ENCODE measurements at places on chromosomes 12 and 14.

DNA sequence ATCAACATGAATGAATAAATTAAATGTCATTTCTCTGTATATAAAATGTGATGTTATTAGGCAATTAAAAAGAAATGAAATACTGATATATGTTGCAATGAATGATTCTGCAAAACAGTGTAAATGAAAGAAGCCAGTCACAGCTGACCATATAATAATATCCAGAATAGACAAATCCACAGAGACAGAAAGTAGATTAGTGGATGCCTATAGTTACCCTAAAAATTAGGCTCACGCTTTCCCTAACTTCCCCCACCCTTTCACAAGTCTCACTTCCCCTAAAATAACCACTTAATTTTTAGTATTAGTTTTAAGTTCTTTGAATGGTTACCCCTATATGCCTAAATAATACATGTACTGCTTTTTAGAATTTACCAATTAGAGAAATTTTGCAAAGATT, 348.9 kb upstream of the FAR2 start:
- no peak for DNase-seq

- no peak for DNase-seq
Observed at GRCh38 chr12:117444781-117445180, 83.4 kb upstream of the NOS1 start.

DNA sequence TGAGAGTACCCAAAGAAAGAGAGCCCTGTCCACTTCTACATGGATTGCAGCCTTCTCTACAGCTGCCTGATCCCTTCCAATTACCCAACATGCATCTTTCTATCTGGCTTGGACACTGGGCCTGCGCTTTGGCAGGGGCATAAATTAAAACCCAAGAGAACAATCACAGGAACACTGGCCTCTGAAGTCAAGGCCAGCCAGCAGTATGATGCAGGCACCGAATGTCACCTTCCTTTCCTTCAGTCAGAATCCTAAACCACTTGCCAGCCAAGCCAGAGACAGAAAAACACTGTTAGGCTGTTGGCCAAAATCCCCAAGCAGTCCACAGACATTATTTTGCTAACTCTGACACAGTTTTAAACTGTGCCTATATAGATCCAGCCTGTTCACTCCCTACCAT, 113.7 kb downstream of the DUSP6 start:
- DNase-seq: no peak

- no peak for DNase-seq
Observed at GRCh38 chr14:76958980-76959710, 69.4 kb downstream of the IRF2BPL start.

DNA sequence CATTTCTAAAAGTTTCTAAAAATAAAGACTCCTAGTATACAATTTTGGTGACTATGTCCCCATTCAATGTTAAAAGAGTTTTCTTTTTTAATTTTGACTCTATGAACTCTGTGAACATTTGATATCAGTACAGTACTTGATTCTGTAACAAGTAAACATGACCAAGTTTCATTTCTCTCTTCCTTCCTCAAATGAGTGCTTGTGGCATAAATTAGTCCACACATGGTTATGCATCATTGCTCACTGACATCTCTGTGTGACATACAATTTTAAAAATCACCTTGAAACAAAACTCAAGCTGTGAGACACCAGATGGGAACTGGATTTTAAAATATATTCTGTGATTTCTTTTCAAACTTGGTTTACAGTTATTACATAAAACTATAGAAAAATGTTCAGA, 253.9 kb upstream of the MDGA2 start:
- DNase-seq: no peak

GRCh38 chr14:68342216-68342763, 450.6 kb downstream of the ZFP36L1 start:
- DNase-seq: no peak

DNA sequence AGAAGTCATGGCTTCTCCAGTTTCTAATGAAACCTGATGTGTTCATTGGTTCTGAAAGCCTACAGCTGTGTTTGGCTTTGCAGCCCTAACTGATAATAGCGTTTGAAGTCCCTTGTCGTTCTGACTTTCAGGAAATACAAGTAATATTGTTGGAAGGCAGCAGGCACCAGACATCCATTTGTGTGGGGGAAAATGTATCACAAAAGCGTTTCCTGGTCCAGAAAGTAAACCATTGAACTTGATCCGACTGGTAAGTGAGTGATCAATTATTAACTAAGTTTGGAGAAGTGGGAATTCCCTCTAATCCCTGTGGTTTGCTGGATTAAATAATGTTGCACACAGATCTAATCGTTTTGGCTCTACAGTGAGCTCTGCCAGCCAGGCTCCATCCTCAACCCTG, 77.3 kb upstream of the LTA4H start:
- DNase-seq: no peak

DNA sequence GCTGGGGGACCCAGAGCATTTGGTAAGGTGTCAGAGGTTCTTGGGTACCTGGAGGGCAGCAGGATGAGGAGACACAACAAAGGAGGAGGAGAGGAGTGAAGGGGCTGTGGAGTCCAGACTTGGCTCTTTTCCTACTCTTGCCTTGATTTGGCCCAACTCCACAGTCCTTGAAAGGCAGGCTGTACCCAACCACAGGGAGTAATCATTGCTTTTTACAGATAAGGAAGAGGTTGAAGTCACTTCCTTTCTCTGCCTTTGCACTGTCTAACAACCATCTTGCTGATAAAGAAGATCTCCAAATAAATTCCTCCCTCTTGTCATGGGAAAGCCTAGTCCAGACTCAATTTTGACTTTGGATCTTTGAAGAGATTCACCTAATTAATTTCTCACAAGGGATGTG, 226.8 kb upstream of the HMGA2 start:
- no peak for DNase-seq

DNA sequence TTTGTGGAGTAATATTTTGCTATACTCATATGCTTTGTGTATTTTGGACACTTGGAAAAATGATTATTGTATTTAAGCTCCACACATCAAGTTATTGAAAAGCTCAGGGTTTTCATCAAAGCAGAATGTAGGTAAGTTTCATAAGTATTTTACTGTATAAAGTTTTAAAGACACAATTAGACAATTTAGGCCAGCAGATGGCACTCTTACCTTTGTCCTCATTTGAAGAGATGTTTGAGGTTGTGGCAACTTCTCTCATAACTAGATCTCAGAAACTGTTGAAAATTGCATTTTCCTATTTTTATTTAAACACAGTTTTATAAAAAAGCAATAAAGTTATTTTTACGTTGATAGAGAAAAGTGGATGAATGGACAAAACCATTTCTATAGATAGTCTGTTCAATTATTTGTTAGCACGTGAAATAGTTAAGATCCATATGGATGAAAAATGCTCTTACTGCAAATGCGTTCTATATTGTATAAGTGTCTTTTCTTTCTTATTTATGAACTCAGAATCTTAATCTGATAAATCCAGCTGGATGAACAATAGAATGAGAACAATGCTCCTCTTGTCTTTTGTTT, 300.0 kb downstream of the AEBP2 start:
- no peak for DNase-seq

- no peak for DNase-seq
Observed at GRCh38 chr14:56633544-56633943, 53.9 kb downstream of the TMEM260 start.

DNA sequence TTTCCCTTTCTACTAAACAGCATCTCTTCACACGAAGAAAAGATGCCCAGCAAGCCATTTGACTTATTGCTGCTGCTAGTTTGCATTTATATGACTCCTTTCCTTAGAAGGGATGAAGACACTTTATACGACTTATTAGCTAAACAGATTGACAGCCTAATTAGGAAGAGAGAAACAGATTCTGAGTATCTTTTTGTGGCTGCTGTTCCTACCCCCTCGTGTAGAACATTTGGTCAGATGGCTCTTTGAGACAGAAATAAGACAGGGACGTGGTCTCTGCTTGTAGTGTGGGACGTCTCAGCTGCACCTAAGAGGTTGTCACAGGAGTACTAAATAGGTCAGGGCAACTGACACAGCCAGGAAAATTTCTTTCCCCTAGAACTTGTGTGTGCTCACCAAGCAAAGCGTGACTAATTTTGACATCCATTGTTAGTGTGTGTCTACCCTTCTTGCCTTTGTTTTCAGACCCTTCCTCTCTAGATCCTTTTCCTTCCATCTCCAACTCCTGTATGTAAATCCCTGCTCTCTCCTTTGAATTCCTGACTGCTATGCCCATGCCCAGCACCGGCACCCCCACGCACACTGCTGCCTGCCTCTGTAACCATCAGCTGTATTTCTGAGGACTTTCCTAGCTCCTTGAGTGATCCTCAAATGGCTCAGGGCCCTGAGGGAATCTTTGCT, 83.2 kb downstream of the DAD1 start:
- DNase-seq: no peak

DNA sequence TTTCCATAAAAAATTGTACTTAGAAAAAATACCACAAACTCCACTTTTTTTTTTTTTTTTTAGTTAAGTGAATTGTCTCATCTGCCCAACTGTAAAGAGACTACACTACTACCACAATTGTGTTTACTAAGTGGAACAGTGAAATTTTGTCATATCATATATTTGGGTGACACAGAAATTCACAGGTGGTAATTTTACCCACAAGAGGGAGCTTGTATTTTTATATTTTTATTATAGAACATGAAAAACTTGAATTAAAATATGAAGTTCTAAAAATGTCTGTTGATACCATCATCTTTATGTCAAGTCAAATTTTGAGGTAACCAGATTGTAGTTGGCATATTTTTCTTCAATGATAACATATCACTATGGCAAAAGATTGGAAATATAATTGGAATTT, 329.4 kb upstream of the SOX5 start:
- no peak for DNase-seq

- no peak for DNase-seq
Observed at GRCh38 chr14:23365036-23365731, at the start of gene EFS. Gene EFS (minus strand): TSS chr14:23365172. CDS start chr14:23365025, 147 bp downstream.

GRCh38 chr12:25960961-25961360, 2.5 kb downstream of the RASSF8 start:
- DNase-seq: no peak

- DNase-seq: no peak
Observed at GRCh38 chr14:44763356-44763755, 198.4 kb downstream of the KLHL28 start.

DNA sequence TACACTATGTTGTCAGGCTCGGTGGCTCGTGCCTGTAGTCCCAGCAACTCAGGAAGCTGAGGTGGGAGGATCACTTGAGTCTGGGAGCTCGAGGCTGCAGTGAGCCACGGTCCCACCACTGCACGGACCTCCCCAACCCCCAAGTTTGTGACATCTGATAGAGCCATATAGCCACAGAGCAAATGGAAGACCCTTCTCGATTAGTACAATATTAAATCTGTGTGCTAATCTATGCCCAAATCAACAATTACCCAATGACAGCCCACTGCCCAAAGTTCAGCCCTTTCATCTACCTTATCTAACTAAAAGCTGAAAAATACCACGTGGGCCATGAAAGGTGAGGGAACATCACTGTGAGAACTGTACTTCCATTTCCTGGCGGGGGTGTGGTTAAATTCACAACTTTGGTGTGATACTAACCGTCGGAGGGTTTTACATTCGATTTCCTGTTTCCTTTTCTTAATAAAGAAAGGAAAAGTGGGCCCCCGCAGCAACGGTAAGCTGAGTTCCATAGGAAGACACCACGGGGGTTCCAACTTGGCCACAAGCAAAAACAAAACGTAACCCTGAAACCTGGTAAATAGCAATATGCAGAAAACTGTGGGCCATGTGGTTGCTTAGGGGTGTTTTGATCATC, 31.2 kb upstream of the FOS start:
- peak; percentile 48 for DNase-seq

- DNase-seq: no peak
Observed at GRCh38 chr14:96189281-96189711, 15.3 kb upstream of the BDKRB2 start.

DNA sequence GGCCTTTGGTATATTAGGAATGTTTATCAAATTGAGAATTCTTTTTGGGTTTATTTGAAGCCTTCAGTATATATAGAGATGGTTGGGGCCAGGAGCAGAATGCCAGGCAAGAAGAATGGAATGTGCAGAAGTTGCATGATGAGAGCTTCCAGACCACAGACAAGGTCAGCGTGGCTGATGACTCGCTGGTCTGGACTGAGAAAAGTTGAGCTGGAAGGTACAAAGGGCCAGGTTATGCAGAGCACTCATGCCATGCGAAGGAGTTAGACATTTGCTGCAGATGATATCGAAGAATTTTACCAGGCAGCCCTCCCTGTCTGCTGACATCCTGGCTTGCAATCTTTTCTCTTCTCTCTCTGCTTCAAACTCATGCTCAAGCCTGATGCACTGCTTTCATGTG, 196.2 kb upstream of the ARHGAP5 start:
- DNase-seq: no peak

- DNase-seq: no peak
Observed at GRCh38 chr14:100783630-100784370, 42.1 kb upstream of the MEG3 start.

- no peak for DNase-seq
Observed at GRCh38 chr12:107684990-107685359, 624 bp upstream of the PWP1 start.

- no peak for DNase-seq
Observed at GRCh38 chr12:66571361-66571915, 107.4 kb downstream of the GRIP1 start.

- DNase-seq: no peak
Observed at GRCh38 chr14:52660832-52661231, 34.5 kb downstream of the ERO1A start.

- DNase-seq: no peak
Observed at GRCh38 chr12:47224563-47225133, 144.9 kb upstream of the AMIGO2 start.

- DNase-seq: no peak
Observed at GRCh38 chr12:78096909-78097597, 266.4 kb downstream of the NAV3 start.

GRCh38 chr14:34110531-34110930, 159.7 kb upstream of the EGLN3 start:
- no peak for DNase-seq

DNA sequence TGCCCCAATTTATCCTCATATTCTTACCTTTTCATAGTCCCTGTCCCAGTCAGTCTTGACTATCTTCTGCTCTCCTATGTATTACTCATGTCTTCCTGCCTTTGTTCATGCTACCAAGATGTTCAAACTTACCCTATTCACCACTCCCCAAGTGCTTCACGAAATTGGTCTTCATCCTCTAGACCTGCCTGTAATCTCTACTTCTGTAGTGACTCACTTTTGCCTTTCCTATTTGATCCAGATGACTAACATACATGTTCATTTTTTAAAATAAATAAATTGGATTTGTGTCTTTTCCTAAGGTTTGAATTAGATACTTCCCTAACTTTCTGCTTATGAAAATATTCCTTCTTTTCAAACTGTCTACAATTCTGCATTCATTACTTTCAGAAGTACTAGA, 107.7 kb upstream of the PPM1H start:
- no peak for DNase-seq
